ENCODE measurements at places on chromosomes 6 and 20.

DNA sequence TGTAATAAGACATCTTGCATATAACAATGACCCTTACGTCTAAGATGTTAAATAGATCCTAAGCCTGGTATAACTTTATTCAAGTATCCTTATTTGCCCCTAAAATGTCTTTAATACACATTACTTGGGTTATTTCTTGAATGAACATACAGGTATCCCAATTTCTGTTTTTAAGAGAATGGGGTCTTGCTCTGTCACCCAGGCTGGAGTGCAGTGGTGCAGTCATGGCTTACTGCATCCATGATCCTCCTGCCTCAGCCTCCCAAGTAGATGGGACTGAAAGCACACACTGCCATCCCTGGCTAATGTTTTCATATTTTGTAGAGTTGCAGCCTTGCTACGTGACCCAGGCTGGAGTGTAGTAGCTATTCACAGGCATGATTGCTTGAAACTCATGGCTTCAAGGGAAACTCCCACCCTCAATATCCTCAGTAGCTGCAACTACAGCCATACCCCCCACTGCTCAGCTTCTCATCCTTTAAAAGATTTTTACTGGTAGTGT is 10.4 kb upstream of the ZNFX1 start:
- no peak for DNase-seq

DNA sequence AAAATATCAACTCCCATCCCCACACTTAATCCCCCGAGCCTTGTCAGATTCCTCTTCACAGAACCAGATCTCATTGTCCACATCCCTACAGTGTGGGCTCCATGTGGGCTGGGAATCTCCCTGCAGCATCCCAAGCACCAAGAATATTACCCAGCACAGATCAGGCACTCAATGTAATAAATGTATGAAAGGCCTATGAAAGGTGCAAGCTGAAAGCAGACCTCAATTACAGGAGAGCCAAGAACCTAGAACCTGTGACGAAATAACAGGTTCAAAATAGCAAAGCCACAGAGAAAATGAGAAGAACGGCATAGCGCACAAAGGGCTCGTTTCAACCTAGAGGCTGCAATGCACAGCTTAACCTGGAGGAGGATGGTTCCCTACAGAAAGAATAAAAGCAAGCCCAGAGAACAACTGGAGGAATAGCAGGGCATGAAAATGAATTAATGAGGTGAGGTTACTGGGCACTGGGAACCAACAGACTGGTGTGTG is 3.1 kb downstream of the SLC23A2 start:
- no peak for DNase-seq

DNA sequence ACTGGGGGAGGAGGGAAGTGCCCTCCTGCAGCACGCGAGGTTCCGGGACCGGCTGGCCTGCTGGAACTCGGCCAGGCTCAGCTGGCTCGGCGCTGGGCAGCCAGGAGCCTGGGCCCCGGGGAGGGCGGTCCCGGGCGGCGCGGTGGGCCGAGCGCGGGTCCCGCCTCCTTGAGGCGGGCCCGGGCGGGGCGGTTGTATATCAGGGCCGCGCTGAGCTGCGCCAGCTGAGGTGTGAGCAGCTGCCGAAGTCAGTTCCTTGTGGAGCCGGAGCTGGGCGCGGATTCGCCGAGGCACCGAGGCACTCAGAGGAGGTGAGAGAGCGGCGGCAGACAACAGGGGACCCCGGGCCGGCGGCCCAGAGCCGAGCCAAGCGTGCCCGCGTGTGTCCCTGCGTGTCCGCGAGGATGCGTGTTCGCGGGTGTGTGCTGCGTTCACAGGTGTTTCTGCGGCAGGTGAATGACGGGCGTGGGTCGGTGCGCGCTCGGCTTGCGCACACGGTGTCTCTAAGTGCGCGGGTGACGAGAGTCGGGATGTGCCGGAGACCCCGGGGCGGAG is at the start of gene CDKN1A:
Gene CDKN1A (plus strand): TSS at position 227 of the 555 bp plus-strand sequence. CDS start 5,388 bp downstream, outside the sequence.
- peak; percentile 74 for DNase-seq

DNA sequence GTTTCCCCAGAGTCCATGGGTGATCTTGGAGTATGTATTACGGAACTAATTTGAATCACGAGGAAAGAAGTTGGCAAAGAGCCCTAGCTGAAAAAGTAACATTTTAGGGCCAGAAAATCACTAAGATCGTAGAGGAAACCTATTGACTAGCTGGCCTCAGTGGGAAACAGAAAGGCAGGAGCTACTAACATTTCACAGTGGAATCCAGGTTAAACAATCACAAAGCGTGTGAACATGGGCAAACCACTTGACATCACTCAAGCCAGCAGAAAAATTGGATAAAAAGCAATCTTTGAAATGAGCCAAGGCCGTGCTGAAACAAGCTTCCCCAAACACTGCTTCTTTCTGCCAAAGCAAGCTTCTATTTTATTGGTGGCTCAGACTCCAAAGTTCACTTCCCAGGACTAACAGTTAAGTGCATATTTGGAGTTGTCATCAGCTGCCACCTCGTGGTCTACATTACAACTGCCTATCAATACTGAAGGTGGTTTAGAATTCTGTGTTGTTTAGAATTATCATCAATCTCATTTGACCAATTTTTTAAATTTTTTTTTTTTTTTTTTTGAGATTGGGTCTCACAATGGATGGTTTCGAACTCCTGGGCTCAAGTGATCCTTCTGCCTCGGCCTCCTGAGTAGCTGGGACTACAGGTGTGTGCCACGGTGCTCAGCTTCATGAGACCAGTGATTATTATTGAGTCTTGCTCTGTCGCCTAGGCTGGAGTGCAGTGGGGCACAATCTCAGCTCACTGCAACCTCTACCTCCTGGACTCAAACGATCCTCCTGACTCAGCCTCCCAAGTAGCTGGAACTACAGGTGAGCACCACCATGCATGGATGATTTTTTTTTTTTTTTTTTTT is 10.6 kb downstream of the RPS10 start:
- DNase-seq, result no peak

DNA sequence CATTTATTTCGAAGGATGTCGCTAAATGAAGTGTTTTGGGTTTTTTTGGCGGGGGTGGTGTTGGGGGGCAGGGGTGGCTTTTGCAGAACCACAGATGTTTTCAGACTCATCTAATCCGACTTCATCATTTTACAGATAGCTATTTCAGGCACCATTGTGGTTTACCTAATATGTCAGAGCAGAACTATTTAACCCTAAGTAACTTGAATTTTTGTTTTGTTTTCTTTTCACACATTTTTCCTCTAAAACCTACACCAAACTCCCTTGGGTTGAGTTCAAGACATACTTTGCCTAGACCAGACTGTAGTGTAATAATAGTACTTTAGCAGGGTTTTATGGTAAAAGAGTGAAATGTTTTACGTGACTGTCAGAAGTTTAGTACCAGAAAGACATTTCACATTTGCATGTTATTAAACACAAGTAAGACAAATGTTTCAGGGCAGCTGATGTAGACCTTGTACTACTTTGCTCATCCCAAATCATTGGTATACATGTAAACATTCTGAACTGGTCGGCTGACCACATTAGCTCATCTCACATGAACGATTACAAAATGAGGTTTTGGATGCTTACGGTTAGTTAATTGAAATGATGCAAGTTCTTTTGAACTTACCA is 37.7 kb downstream of the MAP3K4 start:
- no peak for DNase-seq

DNA sequence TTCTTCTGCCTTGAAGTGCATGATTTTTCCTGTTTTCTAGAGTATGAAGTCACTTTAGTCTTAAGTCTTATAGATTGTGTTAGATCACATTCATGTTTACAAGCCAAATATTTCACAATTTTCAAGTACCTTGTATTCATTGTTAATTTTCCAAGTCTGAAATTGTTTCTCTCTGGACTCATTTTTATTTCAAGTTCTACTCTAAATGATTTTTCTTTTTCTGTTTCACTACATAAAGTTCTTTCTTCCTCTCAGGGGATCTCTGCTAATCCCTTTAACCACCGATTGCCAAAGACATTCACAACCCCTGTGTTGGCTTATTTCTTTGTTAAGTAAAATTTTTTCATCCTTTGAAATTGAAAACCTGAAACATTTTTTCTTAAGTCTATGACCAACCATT is 805.7 kb downstream of the KIF16B start:
- DNase-seq, result no peak

DNA sequence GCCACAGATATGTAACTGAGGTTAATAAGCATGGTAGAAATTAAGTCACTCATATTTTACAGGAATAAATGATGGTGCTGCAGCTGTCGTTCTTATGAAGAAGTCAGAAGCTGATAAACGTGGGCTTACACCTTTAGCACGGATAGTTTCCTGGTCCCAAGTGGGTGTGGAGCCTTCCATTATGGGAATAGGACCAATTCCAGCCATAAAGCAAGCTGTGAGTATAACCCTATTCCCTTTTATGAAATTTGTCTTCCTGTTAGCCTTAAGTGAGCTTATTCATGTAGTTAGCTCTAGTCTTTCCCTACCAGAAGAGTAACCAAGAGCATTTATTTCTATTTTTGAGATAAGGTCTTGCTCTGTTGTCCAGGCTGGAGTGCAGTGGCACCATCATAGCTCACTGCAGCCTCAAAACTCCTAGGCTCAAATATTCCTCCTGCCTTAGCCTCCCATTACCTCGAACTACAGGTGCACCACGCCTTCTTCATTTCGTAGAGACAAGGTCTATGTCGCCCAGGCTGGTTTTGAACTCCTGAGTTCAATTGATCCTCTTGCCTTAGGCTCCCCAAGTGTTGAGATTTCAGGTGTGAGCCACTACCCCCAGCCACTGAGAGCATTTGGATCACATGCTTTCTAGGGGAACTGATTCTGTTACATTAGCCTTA is 12.0 kb downstream of the TCP1 start:
- DNase-seq, result no peak

- no peak for DNase-seq
Measured at GRCh38 chr20:59403261-59403961, 103.0 kb downstream of the EDN3 start.

- no peak for DNase-seq
Measured at GRCh38 chr20:35257175-35257909, 20.6 kb downstream of the MMP24OS start.

- peak; percentile 52 for DNase-seq
Measured at GRCh38 chr6:1757131-1757530, 147.4 kb downstream of the FOXC1 start.

GRCh38 chr6:2007165-2007564 is 238.2 kb downstream of the GMDS start:
- no peak for DNase-seq

GRCh38 chr6:56445818-56446217 is 196.9 kb downstream of the DST start:
- no peak for DNase-seq

- no peak for DNase-seq
Measured at GRCh38 chr6:163017801-163018200, 290.0 kb downstream of the PACRG start.

- no peak for DNase-seq
Measured at GRCh38 chr6:99603421-99604165, 3.0 kb upstream of the PRDM13 start.

GRCh38 chr20:16317445-16318362 is 255.5 kb downstream of the KIF16B start:
- DNase-seq, result no peak

GRCh38 chr6:84581494-84582259 is 182.7 kb downstream of the TBX18 start:
- no peak for DNase-seq

DNA sequence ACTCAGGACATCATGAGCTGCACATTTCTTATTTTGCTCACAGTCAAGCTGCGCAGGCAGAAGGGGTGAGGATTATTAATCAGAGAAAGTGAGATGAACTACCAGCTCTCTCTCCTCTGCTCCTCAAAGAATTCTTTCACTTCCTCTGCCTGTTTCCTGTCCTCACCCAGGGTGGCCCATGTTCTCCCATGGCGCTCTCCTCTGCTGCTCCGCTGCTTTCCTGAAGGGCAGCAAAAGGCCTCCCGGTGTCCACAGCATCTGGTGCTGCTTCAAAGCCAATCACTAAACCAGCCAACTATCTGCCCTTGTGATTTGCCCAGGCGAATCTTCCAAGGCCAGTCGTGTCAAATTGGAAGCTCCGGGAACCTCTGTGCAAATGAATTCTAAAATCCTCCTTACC is 324.2 kb downstream of the TPBG start:
- no peak for DNase-seq

DNA sequence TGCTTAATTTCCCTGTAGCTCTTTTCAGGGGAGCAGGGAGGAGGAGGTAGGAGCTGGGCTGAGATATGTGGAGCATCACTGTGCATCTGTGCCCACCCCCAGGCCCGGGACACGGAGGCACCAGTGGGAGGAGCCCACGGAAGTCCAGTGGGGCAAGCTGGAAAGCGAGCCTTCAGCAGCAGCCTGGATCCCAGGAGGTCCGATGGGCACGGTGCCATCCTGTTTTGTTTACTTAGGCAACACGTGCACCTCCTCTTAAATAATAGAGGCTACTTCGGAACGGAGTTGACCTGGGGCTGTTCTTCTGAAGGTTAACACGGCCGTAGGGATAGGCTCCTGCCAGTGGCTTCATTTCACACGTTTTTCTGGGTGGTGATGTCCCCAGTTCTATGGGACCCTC is 51.6 kb downstream of the CDH4 start:
- DNase-seq, result peak; percentile 65

GRCh38 chr6:163992701-163993100 is 578.2 kb downstream of the QKI start:
- no peak for DNase-seq

DNA sequence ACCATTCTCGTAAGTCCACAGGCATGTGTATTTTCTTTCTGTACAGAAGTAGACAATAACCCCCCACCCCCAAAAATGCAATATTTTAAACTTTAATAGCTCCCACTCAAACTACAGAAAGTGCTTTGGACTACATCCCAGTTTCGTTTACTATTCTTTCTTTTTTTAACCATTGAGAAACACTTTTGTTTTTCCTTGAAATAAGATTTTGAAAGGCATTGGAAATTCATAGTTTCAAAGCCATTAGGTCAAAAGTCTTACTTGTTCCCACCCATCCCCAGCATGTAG is 140.0 kb downstream of the KIF16B start:
- DNase-seq, result no peak

DNA sequence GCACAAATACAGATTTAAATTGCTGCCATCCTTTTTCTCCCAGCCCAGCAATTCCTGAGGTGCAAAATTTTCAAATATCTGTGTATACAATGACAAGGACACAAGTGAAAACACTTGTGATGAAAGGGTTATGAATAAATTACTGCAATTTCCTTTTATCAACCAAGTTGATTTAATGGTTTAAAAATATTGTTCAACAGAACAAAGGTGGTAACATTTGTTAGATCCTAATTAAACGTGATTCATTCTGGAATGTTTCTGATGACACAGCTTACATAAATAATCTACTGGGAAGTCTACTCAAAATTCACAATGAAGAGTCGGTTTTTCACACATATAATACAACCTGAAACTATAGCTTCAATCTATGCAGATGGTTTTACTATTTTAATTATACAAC is 17.1 kb downstream of the B4GALT5 start:
- no peak for DNase-seq

- no peak for DNase-seq
Measured at GRCh38 chr6:112014483-112014882, 39.4 kb upstream of the CCN6 start.

DNA sequence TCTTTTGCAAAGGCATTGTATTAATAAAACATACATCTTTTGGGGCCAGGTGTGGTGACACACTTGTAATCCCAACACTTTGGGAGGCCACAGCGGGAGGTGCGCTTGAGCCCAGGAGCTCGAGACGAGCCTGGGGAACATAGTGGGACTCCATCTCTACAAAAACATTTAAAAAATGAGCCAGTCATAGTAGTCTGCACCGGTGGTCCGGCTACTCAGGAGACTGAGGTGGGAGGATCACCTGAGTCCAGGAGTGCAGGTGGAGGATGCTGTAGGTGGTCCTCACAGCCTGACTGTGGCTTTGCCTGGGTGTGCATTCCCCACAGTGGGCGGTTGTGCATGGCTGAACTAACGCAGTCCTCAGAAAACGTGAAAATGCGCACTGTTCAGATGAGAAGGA is 162.5 kb downstream of the DLL1 start:
- no peak for DNase-seq

Data from DMS79 (cell line).